Sigmoid colon (tissue), 7 donors: ENCODE measurements at places on chromosomes 7 and 10. TPM values are rescaled to one million over a fixed set of nuclear protein-coding genes. Genes with fewer than 3 reads are reported as not detected.

The OPN1SW gene
- not detected for total RNA-seq

GRCh38 chr10:121708728-121709674, 110.8 kb upstream of the FGFR2 start:
- H3K4me3 ChIP-seq, result no peak overlapping the region
- H3K27ac ChIP-seq, result no peak overlapping the region
- no peaks in the 10 kb centered on the region for H3K27me3 ChIP-seq
- DNase-seq, result no peak

GRCh38 chr7:24730018-24730369, 27.3 kb downstream of the GSDME start:
- no peaks in the 10 kb centered on the region for H3K36me3 ChIP-seq
- no peaks in the 10 kb centered on the region for H3K27me3 ChIP-seq
- H3K27ac ChIP-seq, result no peak overlapping the region

- H3K27me3 ChIP-seq, result no peaks in the 10 kb centered on the region
- no peak overlapping the region for H3K4me3 ChIP-seq
- no peaks in the 10 kb centered on the region for H3K36me3 ChIP-seq
These were observed 133.3 kb downstream of the TEX36 start for GRCh38 chr10:125549653-125550052.

DNA sequence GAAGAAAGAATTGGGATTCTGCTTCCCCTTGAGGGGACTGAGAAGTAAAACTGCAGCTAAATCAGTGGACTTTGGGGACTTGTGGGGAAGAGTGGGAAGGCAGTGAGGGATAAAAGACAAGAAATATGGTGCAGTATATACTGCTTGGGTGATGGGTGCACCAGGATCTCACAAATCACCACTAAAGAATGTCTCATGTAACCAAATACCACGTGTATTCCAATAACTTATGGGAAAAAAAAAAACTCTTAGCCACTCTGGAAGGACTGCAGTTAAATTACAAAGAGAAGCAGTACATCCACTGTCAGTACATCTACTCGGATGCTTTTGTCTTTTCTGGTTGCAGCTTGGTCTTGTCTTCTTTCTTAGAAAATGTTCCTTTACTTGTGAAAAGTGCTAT, 27.4 kb upstream of the GOT1 start:
- no peaks in the 10 kb centered on the region for H3K36me3 ChIP-seq
- no peak for DNase-seq
- H3K27me3 ChIP-seq, result no peaks in the 10 kb centered on the region
- no peak overlapping the region for H3K4me3 ChIP-seq
- H3K4me1 ChIP-seq, result no peaks in the 10 kb centered on the region
- H3K27ac ChIP-seq, result no peak overlapping the region

- no peak overlapping the region for H3K27ac ChIP-seq
- H3K4me1 ChIP-seq, result no peaks in the 10 kb centered on the region
- DNase-seq, result no peak
- no peaks in the 10 kb centered on the region for H3K36me3 ChIP-seq
These were observed 44.2 kb upstream of the TMEM213 start for GRCh38 chr7:138753610-138754009.

- no peaks in the 10 kb centered on the region for H3K36me3 ChIP-seq
- H3K4me3 ChIP-seq, result no peak overlapping the region
- DNase-seq, result no peak
- H3K4me1 ChIP-seq, result no peaks in the 10 kb centered on the region
- H3K27me3 ChIP-seq, result no peaks in the 10 kb centered on the region
- H3K27ac ChIP-seq, result no peak overlapping the region
These were observed 30.8 kb upstream of the VSIR start for GRCh38 chr10:71804077-71804476.
